ENCODE measurements at places on chromosomes 6 and 20.

DNA sequence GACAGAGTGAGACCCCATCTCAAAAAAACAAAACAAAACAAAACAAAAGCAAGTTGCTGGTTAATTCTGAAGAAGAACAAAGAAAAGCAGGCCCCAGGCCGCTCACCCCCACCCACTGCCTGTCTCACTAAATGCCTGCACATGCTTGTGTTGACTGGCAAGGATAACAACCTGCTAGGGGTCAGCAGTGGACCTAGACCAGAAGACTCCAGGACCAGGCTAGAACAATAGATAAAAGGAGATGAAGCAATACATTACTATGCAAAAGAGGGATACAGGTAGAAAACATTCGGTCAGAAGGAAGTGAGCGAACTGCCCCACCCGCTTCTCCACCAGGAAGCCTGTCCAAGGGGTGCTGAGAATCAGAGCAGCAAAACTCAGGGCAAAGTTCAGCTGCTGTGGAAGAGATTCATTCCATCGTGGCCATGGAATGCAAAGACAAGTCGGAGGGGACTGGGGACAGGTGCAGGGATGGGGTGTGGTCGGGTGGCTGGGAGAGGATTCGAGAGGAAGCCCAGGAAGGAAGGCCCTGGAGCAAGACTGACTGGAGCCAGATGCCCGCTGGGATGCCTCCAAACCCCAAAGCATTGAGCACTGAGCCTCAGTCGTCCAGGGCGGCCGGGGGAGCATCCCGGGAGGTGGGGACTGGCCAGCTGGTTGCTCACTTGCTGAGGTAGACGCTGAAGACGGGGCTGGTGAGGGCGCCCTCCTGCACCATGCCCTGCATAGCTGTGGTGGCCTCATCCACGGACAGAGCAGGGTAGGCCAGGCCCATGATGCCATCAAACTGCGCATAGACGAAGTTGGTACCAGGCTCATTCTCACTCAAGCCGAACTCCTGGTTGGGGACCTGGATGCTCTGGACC is 5.3 kb downstream of the PGC start:
- no peak for DNase-seq

GRCh38 chr6:38503032-38503773 is 136.5 kb downstream of the BTBD9 start:
- no peak for DNase-seq

DNA sequence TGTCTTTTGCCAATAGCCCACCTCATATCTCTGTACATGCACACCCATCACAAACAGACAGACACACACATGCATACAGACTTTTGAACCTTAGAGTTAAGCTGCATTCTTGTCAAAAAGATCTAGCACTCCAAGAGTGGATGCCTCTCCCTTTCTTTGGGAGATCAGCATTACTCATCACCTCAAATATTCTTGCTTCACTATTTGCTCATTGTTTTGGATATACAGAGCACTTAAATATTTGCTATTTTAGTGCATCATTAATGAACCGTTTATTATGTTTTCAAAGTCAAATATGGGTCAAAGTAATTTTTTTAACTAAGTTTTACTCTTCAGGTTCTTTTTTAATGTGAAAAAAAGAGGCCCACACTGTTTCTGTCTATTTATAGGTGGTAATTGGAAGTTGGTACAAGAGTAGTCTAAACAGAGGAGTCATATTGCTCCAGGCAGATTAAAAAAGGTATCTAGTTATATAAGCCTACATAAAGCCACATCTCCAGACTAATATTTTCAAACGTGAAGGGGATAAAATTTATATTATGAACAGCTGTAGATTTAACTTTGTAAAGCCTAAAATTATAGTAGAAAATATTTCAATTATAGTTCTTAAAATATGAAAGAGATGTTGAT is 102.6 kb downstream of the FLRT3 start:
- DNase-seq, result no peak

DNA sequence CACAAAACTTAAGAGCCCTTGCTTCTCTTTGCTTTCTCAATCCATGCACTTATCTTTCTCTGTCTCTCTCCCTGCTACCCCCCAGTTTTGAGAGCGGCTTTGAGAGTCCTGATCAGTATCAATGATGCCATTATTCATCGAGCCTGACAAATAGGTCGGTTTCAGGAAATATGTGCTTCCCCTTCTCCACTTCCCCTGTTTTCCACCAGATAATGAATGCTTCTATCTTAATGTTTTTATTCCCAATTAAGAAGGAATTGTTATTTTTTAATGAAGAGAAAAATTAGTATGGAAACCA is 117.7 kb downstream of the KIF13A start:
- DNase-seq, result no peak

Data from neuronal stem cell (in vitro differentiated cells).